ENCODE measurements at places on chromosomes 11 and 22. TPM values are rescaled to one million over a fixed set of nuclear protein-coding genes. Genes with fewer than 3 reads are reported as not detected.
A peak's percentile ranks its signal among the peaks of the same experiment; 100 is the strongest.

GRCh38 chr11:8368772-8369171 is 105.1 kb upstream of the LMO1 start:
- no peak for DNase-seq
- H3K36me3 ChIP-seq, result no peaks in the 10 kb centered on the region
- H3K27me3 ChIP-seq, result no peaks in the 10 kb centered on the region
- no peak overlapping the region for H3K27ac ChIP-seq
- no peak overlapping the region for H3K4me3 ChIP-seq
- no peaks in the 10 kb centered on the region for H3K4me1 ChIP-seq

DNA sequence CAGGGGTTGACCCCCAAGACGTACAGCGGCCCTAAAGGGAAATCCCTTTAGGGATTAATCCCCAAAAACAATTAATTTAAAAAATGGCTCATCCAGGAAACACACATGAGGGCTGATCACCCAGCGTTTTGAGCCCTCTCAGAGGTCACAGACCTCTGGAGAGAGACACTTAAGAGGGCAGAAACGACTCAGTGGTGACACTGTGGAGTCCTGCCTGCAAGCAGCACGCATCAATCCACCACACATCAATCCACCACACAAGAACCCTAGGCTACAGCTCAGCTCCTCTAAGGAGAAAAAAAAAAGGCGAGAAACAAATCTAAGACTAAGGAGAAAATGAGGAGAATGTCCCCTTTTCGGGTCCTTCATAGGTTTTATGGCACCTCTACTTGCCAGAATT is 12.5 kb upstream of the SELENOH start:
- no peak overlapping the region for H3K4me3 ChIP-seq
- no peak for DNase-seq
- H3K27ac ChIP-seq, result no peak overlapping the region

CD44 gene
- 489 TPM for total RNA-seq

DNA sequence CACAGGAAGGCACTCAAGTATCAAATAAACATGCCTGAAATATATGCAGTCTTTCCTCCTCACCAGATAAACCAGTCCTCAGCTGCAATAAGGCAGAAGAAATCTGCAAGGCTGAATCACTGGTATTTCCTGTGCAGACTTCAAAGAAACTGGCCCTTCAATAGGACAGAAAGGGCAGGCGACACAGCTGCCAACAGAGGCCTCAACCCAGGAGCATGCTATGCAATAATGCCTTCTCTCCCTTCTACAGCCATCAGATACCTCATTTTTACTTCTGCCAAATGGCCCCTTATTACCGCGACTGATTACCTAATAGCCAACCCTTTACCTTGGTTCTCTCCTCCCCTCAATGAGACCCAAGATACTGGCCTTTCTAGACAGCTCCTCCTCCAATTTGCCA is 8.0 kb downstream of the NUMA1 start:
- peak overlapping the region; percentile 76 for H3K27ac ChIP-seq
- H3K4me1 ChIP-seq, result peaks cover 58% of the 10 kb centered on the region
- no peak for DNase-seq
- no peak overlapping the region for H3K4me3 ChIP-seq
- H3K27me3 ChIP-seq, result no peaks in the 10 kb centered on the region
- H3K36me3 ChIP-seq, result peaks cover 34% of the 10 kb centered on the region

PPFIBP2 gene
- 1.6 TPM for total RNA-seq

GRCh38 chr22:32684148-32684821 is 117.2 kb upstream of the TIMP3 start:
- H3K4me1 ChIP-seq, result no peaks in the 10 kb centered on the region
- no peaks in the 10 kb centered on the region for H3K36me3 ChIP-seq
- DNase-seq, result no peak
- peaks cover 2% of the 10 kb centered on the region for H3K27me3 ChIP-seq

DNA sequence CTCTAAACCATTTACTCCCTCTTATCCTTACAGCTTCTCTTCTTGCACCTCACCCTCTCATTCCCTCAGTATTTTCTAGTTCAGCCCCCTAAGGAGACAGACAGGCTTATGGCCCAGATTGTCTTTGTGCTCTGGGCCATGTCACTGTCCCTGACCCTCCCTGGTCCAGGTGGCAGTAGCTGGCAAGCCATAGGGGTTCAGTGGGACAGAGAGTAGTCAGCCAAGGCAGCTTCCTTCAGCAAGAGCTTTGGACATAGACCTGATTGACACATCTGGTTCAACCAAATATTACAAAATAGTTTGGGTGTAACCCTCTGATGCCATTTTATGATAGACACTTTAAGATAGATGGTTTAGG is 53.9 kb downstream of the NCAM1 start:
- H3K36me3 ChIP-seq, result no peaks in the 10 kb centered on the region
- no peaks in the 10 kb centered on the region for H3K4me1 ChIP-seq
- H3K4me3 ChIP-seq, result no peak overlapping the region
- DNase-seq, result no peak
- H3K27ac ChIP-seq, result no peak overlapping the region

All from activated CD4-positive, alpha-beta T cell treated with anti-CD3 and anti-CD28 coated beads, Interleukin-2, amount 10 ng/mL, durations not matched to agents 24 days and 14 days (primary cell).